ENCODE measurements at places on chromosomes 5 and 9.
A peak's percentile ranks its signal among the peaks of the same experiment; 100 is the strongest.

DNA sequence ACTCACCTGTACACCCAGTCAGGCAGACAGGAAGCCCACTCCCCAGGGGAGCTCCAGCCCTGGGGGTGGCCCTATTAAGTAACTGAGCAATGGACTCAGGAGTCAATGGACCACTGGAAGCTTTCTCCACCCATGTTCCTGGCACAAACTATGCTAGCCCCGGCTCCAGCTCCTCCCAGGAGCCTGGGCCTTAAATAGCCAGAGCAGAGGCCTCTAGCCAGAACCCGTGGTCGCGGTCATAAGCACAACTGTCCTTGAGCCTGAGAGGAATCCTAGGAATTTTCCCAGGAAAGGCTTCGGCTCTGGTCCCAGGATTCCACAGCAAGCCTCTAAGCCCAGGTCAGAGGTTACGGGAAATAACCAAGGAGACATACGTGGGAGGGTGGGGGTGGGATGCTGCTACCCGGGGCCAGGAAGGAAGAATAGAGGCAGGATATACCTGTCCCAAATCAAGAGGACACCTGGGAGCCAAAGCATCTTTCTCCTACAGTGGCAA lies 5.5 kb downstream of the SEPTIN8 start:
- no peak for DNase-seq

DNA sequence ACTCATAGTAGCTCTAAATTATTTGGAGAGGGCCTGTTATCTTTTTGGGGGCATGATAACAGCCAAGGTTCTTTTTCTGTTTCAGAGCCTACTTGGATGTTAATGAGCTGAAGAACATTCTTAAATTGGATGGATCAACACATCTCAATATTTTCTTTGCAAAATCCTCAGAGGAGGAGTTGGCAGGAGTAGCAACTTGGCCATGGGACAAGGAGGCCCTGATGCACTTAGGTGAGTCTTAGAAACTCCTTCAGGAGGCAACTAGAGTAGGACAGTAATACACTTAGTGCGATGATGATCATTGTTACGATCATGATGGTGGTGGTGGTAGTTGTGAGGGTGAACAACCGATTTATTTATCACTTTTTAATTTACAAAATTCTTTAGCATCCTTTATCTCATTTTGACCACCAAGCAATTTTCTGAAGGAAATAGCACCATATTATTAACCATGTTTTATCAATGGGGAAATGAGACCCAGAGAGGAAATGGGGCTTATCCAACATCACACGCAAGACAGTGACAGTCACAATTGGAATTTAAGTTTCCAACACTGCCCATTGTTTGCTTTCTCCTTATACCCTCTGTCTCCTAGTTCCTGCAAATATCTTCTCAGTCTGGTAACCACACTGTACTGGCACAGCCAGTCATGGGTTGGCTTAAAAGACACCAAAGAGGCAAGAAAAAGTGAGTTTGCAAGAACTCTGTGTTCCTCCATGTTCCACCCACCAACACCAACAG lies 54.0 kb downstream of the PAPPA start:
- no peak for DNase-seq

DNA sequence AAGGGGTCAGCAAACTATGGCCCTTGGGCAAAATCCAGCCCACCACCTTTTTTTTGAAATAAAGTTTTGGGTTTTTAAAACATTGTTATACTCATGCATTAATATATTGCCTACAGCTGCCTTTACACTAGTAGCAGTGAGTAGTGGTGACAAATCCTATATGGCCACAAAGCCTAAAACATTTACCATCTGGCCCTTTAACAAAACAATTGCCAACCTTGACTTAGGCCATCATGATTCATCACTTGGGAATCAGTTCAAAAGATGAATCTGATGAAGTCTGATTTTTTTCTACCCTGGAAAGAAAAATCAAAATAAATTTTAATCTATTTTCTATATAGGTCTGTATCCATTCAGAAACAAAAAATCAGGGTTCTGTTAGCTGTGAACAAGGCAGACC lies 484.9 kb downstream of the BNC2 start:
- DNase-seq: no peak

- DNase-seq: no peak
These were observed 23.2 kb downstream of the FGD3 start for GRCh38 chr9:92970467-92970923.

DNA sequence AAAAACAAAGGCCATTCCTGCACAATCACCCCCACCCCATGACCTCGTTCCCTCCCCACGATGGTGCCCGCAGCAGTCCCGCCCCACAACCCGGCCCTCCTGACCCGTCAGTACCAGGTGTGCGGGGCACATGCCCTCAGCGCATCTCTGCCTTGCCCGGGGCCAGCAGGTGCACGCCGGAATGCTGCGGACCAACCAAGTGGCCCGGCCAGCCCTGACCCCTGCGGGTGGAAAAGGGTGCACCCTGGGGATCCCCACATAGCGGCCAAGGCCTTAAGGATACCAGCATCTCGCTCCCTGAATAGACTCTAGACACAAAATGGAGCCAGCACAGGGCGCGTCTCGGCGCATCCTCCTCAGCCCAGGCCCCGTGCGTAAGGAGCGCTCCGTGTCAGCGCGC lies 6.0 kb downstream of the SFXN1 start:
- no peak for DNase-seq

DNA sequence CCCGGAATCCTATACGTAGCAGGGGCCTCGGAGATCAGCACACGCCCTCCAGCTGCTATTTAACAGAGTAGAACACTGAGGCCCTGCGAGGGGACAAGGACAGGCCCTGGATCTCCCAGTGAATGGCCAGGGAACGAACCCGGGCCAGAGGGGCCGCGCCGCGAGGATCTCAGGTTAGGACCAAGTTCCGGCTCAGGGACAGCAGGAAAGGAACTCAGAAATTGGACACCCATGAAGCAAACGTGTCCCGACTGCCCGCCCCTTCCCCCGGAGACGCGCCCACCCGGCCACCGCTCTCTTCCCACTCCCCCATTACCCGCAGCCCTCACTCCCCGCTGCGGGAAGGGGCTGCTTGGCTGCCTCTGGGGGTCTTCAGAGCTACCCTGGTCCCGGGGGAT lies 1.0 kb upstream of the FOXE1 start:
- DNase-seq: no peak

DNA sequence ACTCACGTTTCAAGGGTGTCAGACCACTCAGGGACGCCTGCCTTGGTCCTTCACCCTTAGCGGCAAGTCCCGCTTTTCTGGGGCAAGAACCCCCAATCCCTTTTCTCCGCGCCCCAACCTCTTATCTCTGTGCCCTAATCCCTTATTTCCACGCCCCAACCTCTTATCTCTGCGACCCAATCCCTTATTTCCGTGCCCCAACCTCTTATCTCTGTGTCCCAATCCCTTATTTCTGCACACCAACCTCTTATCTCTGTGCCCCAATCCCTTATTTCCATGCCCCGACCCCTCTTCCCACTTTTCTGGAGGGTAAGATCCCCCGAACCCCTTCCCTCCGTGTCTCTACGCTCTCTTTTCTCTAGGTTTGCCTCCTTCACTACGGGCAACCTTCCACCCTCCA lies 139.4 kb downstream of the DAB2IP start:
- DNase-seq: no peak

DNA sequence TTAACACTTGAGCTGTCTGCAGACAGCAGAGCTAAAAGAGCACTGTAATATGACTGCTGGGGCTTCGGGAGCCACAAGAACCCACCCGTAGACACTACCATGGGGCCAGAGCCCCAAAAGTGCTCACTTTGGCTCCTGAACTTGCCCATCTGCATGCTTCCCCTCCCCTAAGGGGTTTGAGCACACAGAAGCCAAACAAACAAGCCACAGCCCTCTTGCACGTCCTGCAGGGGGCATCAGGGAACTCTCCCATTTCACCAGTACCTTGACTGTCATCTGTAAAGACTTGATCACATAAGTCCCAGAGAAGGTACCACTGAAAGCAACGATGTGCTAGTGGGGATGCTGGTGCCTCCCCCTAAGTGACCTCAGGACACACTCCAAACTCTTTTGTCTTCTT lies 681.8 kb downstream of the SEMA5A start:
- no peak for DNase-seq

DNA sequence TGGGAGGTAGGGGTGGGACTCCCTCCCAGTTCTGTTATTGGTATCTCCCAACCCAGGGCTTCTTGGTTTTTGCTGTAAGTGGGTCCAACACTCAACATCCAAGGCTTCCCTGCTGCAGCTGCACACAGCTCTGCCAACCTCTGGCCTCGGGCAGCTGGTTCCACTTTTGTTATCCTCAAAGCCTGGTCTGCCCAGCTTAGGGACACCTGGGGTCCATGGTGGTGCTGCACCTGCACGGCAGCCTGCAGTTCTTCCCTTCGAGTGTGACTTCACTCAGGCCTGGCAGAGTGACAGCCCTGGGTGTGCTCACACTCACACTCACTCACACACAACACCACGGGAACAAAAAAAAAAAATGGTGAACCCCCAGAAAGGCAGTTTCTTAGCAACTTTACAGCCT lies 15.3 kb upstream of the SAP30L start:
- no peak for DNase-seq

DNA sequence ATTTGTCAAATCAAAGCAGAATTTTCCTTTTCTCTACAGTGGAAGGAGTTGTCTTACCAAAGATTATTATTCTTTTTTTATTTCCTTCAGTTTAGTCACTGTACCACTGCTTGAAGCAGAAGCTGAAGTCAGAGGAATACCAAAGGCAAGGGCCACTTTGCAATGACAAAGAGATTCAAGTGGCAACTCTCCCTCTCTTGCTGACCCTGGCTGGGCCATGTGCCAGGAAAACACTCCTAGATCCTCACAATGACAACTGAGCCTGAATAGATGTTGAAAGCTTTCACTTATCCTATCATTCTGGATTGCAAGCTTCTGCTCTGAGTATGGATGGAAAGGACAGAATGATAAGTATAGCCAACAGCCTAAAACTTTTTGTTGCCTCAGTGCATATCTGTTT lies 618.3 kb downstream of the NR2F1-AS1 start:
- no peak for DNase-seq

- DNase-seq: no peak
These were observed 169.5 kb upstream of the POC5 start for GRCh38 chr5:75886706-75887105.

DNA sequence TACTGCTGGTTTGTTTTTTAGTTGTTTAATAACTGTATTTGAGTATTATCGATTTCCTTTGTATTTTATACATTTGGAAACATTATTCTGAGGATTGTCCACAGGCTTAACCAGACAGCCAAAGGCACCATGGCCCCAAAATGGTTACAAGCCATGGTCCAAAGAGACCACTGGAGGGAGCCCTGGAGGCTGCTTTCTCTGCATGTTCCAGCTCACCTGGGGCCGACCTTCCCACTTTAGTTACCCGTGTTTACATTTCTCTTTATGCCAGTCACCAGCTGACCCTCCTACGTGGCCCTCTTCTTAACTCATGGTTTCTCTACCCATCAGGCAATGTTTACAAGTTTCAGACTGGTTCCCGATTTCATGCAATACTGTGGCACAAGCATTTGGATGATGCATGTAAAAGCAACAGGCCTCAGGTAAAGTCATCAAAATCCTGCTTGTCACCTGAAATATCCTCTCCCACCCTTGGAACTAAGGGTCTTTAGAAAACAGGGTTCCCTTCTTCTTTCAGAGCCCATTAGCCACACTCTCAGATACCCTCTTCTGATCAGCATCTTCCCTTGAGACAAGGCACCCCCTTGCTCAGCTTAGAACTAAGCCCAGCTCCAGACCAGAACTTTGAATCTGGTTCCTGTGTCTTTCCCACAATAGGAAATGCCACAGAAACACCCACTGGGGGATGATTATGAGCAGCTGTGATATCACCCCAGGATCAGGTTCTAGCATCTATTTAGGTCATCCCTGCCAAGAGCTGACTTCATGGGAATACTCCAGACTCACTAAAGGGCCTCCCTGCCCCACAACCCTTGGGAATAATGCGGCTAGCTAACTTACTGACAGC lies 49.9 kb upstream of the GARNL3 start:
- DNase-seq: peak; percentile 42

DNA sequence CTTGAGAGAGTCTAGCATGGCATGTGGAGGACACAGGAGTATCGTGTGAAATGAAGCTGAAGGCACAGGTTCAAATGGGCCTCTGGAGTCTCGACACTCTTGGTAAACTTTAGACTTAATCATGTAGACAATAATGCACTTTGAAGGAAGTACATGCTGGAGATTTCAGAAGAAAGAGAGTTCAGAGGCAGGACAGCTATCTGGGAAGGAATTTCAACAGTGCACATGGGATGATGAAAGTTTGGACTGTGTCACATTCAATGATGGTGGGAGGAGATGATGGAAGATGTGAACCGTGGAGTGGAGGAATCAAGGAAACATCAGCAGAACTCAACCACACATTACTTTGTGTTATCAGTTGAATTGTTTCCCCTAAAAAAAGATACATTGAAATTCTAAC lies 88.6 kb upstream of the PAPPA start:
- DNase-seq: no peak

GRCh38 chr9:81474125-81474524 lies 215.2 kb downstream of the TLE1 start:
- DNase-seq: no peak

DNA sequence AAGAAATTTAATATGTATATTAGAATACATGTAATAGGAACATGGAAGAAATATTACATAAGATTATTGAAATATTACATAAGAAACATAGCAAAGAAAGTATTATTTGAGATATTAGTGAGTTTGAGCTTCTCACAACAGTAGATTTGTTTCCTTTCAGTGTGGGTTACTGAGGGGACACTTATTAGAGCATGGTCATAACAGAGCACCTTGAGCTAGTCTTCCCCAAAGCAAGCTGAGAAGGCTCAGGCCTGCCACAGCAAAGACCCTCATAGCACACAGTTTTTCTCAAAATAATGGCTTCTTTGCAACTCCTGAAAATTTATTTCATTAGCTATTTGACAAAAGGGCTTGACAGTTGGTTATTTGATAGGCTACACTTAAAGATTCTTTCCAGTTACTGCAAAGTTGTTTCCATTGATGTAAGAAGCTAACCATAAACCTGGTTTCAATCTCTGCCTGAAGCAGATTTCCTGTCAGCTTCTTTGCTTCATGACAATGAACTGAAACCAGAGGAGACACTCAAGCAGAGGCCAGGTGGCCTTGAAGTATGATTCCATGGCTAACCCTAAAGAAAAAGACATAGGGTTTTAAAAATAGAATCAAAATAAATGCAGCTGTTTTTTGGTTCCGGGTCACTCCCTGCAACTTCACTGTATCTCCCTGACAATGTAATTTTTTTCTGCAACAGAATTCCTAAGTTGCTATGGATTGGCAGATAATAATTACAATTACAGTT lies 68.6 kb downstream of the ERMP1 start:
- no peak for DNase-seq

- no peak for DNase-seq
These were observed 48.9 kb downstream of the VAV2 start for GRCh38 chr9:133943036-133943780.

GRCh38 chr9:97528529-97529230 lies 27.2 kb downstream of the TMOD1 start:
- DNase-seq: no peak

GRCh38 chr5:115068239-115069086 lies 101.2 kb downstream of the TRIM36 start:
- no peak for DNase-seq
